ENCODE measurements at places on chromosomes 4 and X.

DNA sequence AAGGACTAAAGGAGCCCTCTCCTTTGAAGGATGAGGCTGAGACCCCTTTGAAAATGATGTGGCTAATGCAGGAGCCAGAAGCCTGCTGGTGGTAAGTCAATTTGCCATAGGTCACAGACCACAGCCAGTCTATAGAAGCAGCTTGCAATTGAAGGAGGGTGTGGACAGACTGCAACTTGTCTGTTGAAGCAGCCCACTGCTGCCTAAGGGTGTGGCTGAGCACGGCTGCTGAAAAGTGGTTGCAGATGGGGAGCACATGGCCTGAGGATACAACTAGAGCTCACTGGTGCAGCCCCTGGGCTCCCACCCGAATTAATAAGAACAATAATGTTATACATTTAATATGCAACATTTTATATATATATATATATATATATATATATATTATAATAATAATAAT is 11.4 kb upstream of the EXOC1L start:
- DNase-seq: no peak

DNA sequence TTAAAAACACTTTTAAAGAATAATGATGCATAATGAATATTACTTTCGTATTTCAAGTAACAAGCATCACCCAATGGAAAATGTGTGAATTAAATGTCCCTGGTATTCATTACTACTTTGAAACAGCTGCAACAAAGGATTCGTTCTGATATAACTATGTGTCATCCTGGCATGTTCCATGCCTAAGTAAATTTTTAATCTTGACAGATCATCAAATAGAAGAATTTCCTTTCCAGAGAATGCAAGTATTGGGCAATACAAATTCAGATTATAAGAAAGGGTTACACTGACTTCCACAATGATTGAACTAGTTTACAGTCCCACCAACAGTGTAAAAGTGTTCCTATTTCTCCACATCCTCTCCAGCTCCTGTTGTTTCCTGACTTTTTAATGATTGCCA is 105.3 kb downstream of the SPCS3 start:
- no peak for DNase-seq

DNA sequence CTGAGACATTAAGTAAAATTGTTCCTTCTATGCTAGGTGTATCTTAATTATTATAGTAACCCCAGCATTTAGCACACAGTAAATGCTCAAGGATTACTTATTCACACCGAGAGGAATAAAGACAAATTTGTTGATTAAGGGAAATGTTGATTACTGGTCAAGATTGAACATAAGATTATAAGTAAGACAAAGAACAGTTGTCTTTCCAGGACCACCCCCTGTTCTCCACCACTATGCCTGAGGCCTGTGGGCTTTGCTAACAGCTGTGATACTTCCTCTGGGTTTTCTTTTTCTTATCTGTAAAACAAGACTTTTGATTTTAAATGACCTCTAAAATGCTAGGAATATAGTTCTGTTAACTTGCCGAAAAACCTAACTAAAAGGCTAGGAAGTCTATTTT is 128.0 kb downstream of the DCLK2 start:
- no peak for DNase-seq

GRCh38 chr4:133823177-133823576 is 378.4 kb downstream of the PABPC4L start:
- no peak for DNase-seq

GRCh38 chr4:121151942-121152341 is 12.2 kb downstream of the TNIP3 start:
- DNase-seq: no peak

GRCh38 chr4:54495091-54495490 is 162.7 kb upstream of the KIT start:
- DNase-seq: no peak

GRCh38 chr4:178086320-178086719 is 644.1 kb upstream of the AGA start:
- no peak for DNase-seq

GRCh38 chr4:25859429-25860148 is 3.2 kb downstream of the SEL1L3 start:
- DNase-seq: no peak

DNA sequence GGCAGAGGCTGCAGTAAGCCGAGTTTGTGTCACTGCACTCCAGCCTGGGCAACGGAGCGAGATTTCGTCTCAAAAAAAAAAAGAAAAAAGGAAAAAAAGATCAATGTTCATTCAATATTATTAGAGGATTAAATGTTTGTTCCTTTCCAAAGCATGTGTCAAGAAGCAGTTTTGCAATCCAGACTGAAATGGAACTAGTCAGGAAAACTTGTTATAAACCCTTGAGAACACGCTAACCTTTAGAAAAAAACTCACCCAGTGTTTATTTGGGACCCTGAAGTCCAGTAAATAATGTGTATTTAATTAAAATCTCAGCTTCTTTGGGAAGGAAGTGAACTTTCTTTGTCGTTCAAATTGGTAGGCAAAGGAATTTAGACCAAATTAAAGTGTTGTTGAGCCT is 16.4 kb upstream of the PRSS12 start:
- no peak for DNase-seq

GRCh38 chr4:118783887-118784286 is 52.0 kb downstream of the SEC24D start:
- no peak for DNase-seq

DNA sequence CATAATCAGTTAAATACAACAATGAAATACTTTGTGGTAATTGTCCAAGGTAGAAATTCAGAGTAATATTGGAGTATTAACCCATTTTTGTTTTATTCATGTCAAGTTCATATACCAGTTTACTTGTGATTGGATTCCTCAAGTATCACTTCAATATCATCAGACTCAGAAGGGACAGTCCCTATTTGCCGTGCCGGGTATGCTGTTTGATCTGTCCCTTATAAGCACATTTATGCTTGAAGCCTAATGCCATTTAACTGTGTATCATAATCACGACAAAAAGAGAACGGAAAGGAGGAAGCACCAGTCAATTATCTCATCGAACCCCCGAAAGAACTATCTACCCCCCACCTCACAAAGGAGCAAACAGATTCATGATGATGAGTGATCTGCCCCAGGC is 171.0 kb upstream of the TBL1X start:
- DNase-seq: no peak

- DNase-seq: no peak
These were observed 46.5 kb downstream of the FGF2 start for GRCh38 chr4:122873146-122873545.

DNA sequence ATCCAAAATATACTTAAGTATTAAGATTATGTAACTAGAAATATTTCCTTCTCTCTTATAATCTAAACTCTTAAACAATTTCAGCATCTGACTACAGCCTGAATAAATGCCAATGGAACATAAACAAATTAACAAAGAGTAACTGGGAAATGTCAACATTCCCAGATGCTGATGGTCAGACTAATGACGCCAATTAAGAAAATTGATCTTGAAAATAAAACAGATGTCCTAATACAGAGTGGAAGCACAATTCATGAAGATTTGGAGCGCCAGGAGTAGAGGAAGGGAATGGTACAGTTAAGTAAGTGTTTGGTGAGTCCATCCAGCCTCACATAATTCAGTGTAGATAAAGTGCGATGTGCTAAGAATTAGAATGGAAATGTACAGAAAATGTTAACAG is 203.7 kb upstream of the NWD2 start:
- no peak for DNase-seq

GRCh38 chrX:153771415-153772315 is 7.6 kb downstream of the PLXNB3 start:
- no peak for DNase-seq

- DNase-seq: no peak
These were observed 67.7 kb downstream of the INPP4B start for GRCh38 chr4:142778430-142778829.

DNA sequence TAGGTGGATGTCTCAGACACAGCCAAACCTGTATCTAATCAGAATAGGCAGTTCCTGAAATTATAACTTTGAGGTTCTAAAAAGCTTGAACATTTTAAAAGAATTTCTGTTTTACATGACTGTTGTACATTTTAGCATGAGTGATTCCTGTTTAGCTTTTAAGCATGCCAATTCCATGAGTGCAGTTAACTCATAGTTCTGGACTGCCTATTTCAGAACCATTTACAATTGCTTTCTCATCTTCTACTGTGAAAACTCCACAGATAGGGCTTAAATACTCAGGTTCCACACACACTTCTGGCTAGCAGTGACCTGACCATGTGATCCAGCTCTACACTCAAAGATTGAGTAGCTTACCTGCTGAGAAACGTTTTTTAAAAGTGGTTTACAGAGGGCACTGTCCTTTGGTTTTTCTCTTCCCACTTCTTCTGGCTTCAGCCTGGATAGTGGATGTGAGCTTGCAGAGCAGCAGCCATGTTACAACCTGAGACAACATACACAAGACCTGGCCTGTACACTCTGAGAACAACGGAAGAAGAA is 280.8 kb downstream of the ANKRD50 start:
- DNase-seq: no peak

DNA sequence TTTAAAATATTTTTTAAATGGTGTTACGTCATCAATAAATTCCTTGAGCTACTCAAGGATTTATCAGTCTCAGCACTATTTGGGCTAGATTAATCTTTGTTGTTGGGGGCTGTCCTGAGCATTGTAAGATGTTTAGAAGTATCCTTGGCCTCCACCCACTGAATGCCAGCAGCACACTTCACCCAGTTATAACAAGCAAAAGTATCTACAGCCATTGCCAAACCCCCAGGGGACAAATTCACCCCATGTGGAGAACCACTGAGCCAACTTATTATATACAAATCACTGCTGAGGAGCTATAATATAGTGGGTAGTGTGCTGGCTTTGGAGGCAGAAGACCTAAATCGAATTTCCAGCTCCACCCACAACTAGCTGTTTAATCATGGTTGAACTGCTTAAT is 58.3 kb downstream of the ATP10D start:
- DNase-seq: no peak

DNA sequence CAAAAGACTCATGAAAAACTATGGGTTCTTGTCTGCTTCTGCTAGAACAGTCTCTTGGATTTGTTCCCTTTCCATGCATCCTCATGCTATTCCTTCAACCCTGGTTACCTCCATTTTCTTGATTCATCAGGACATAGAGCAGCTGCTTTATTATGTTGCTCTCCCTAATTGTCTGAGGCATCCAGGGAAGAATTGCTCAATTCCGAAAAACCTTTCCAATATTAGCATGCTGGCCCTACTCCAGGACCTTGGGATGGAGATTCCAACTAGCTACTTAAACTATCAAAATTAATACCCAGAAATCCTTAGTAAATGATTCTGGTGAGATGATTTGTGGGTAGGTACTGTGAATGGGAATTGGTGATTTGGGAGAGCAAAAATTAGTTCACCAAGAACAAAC is 56.6 kb upstream of the FAM47B start:
- DNase-seq: no peak

- DNase-seq: no peak
These were observed 6.6 kb upstream of the POU3F4 start for GRCh38 chrX:83501530-83501929.

- no peak for DNase-seq
These were observed 893 bp upstream of the SOD3 start for GRCh38 chr4:24794480-24794879.

DNA sequence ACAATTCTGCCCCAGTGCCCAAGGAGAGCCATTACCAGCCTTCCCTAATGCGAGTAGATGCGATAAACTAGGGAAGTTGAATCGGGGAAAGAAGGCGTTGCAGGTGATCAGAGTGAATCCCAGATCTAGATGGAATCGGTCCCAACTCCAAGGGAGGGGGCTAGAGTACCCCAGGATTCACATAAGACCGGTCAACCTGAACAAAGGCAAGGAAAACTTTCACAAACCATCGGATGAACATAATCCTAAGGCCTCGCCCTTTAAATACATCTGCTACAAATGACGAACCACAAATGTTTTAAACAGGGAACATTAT is 11.2 kb upstream of the ZCCHC13 start:
- no peak for DNase-seq

DNA sequence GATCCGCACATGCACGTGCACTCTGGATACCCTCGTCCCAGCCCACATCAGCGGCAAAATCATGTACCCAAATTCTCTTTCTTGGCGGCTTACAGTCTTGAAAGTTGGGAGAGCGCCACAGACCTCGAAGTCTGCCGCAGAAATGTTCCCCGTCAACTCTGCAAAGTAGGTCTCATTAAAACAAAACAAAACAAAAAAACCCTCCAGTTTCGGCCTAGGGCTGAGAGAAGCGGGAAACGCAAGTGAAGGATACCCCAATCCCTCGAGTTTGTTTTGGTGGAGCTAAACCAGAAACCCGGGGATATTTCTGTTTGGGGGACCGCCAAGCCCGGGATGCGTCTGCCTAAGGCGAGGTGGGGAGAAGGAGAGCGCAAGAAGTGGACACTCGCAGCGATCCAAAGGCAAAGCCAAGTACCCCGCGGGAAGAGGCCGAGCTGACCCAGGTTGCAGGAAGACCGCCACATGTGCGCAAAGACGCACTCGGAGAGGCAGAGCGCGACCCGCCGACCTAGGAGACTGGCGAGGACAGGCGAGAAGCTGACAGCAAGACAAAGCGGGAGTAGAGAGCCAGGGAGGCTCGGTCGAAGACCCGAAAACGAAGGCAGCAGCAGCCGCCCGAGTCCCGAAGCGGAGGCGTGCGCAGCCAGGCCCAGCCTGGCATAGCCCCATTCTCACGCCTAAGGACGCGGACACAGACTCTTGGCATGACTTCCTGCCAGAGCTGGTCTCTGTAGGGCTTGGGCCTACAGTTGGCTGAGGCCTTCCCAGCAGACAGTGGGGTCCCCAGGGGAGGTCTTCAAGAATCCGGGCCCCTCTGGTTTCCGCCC is 49.6 kb upstream of the BCOR start:
- no peak for DNase-seq

GRCh38 chr4:111198446-111198845 is 575.6 kb upstream of the PITX2 start:
- no peak for DNase-seq

DNA sequence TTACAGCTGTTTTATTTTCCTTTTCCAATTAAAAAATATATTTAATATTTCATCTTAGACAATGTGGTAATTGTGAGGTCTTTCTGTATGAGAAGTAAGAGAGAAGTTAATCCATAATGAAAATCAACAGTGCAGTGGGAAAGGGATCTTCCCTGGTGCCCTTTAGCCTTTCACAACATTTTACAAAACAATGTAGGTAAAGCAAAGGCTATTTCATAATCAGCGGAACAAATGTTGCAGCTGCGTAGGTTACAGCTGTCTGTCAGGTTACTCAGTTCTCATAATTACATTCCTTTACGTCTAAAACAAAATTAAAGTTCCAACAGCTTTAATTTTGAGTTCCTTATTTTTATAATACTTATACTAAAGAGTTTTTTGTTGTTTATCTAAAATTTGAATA is 22.8 kb upstream of the VCX3A start:
- no peak for DNase-seq

GRCh38 chr4:185711726-185712125 is 100.3 kb downstream of the SORBS2 start:
- DNase-seq: no peak

GRCh38 chr4:87717276-87718031 is 67.4 kb downstream of the DMP1 start:
- no peak for DNase-seq

GRCh38 chrX:1463581-1463980 is 10.9 kb upstream of the ASMTL start:
- no peak for DNase-seq

- DNase-seq: no peak
These were observed 26.0 kb upstream of the AWAT1 start for GRCh38 chrX:70208479-70208878.

- no peak for DNase-seq
These were observed 951.5 kb upstream of the POU3F4 start for GRCh38 chrX:82556588-82556987.

- DNase-seq: no peak
These were observed 103.7 kb downstream of the RBM47 start for GRCh38 chr4:40525752-40526598.

GRCh38 chr4:151165205-151166000 is 66.0 kb downstream of the RPS3A start:
- DNase-seq: no peak

All from activated CD8-positive, alpha-beta memory T cell treated with anti-CD3 and anti-CD28 coated beads for 48 hours (primary cell).